ENCODE measurements at places on chromosomes 2 and 18. TPM values are rescaled to one million over a fixed set of nuclear protein-coding genes. Genes with fewer than 3 reads are reported as not detected.

Gene NDC80
- total RNA-seq = 2.7 TPM

Gene SGO2
- 8.0 TPM for total RNA-seq

Gene TMEM163
- 0.55 TPM for total RNA-seq

GRCh38 chr2:11631462-11631861 lies 38.5 kb downstream of the NTSR2 start:
- H3K4me3 ChIP-seq = no peak overlapping the region
- peak; percentile 30 for DNase-seq
- H3K27ac ChIP-seq = no peak overlapping the region
- H3K4me1 ChIP-seq = no peaks in the 10 kb centered on the region
- no peaks in the 10 kb centered on the region for H3K36me3 ChIP-seq

DNA sequence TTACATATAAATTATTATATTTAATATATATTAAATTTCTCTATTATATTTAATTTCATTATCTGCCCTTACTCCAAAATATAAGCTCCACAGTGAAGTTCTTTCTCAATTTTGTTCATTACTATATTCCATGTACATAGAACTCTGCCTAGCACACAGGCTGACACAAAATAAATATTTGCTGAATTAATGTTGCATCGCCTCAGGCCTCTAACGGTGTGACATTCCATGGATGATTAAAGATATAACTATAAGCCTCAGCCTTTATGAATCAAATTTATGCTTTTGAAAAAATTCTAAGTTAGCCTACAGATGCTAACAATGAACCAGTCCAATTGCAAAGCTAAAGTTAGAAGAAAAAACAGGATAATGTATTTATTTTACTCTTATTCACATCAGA lies 1337.2 kb upstream of the NRXN1 start:
- H3K4me3 ChIP-seq = no peak overlapping the region
- no peaks in the 10 kb centered on the region for H3K4me1 ChIP-seq
- no peak overlapping the region for H3K27ac ChIP-seq
- DNase-seq = no peak
- no peaks in the 10 kb centered on the region for H3K27me3 ChIP-seq
- H3K36me3 ChIP-seq = no peaks in the 10 kb centered on the region

DNA sequence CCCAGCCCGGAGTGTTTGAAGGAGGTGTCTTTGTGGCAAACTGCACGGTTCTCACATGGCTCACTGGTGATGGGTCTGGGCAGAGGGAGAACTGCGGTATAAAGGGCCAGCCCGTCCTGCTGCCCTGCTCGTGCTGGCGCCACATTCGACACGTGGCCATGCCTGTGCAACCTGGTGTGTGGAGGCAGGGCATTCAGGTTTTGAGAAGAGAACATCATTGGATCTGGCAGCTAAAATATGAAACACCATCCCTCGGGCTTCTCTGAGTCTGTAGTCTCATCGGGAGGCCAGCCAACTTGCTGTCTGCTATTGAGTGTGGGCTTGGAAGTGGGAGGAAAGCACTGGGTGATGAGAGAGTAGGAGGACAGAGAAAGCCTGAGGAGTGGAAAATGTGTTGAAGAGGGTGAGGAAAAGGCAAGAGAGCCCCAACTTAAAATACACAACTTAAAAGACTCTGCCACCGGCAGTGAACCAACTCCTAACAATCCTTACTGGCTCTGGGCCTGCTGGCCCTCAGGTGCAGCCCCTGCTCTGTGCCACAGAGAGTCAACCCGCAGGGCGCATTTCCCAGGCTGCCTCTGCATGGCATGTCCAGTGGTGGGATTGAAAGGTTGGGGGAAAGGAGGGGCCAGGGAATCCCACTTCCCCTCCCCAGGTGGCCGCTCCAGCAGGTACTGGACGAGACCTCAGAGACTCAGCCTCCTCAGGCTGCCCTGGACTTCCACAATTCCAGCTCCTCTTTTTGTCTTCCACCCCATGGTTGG lies 112.7 kb upstream of the DLX2 start:
- peak overlapping the region; percentile 38 for H3K27ac ChIP-seq
- no peaks in the 10 kb centered on the region for H3K4me1 ChIP-seq
- DNase-seq = peak; percentile 59

GRCh38 chr2:201774546-201774945 lies 6.2 kb downstream of the ALS2 start:
- no peak overlapping the region for H3K27ac ChIP-seq
- H3K27me3 ChIP-seq = no peaks in the 10 kb centered on the region
- no peaks in the 10 kb centered on the region for H3K4me1 ChIP-seq
- no peak for DNase-seq
- no peaks in the 10 kb centered on the region for H3K36me3 ChIP-seq
- no peak overlapping the region for H3K4me3 ChIP-seq

DNA sequence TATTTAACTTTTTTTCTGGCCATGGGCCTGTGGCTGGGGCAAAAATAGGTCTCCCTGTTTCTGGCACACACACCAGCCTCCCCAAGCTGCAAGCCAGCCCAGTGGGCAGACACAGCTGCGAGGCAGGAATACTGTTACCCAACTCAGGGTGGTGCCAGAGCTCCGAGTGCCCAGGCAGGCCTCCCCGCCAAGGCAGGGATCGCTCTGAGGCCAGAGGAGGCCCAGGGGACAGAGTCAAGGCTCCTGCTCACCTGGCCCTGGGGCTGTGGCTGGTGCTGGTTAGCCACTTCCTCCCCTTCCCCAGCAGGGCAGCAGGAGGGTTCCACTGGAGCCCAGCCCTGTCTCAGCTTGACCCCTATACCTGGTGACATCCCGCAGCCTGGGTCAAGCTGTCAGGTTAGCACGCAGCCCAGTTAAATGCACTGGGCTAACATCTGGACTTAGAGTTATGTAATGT lies 67.1 kb upstream of the EPAS1 start:
- DNase-seq = no peak
- no peak overlapping the region for H3K27ac ChIP-seq
- H3K27me3 ChIP-seq = no peaks in the 10 kb centered on the region
- H3K4me3 ChIP-seq = no peak overlapping the region

All from prostate gland (tissue), 2 donors.